Hindlimb muscle (tissue), 1 donor: ENCODE measurements at places on chromosomes 7 and 10. TPM values are rescaled to one million over a fixed set of nuclear protein-coding genes. Genes with fewer than 3 reads are reported as not detected.

The MRC1 gene
- 13.7 TPM for polyA plus RNA-seq

The PANK1 gene
- 16.0 TPM for polyA plus RNA-seq

The PLOD3 gene
- polyA plus RNA-seq: 48.7 TPM

The C7orf57 gene
- polyA plus RNA-seq: not detected

The AVL9 gene
- polyA plus RNA-seq: 13.2 TPM

GRCh38 chr7:117645481-117646165 is 165.8 kb downstream of the CFTR start:
- no peak for DNase-seq

DNA sequence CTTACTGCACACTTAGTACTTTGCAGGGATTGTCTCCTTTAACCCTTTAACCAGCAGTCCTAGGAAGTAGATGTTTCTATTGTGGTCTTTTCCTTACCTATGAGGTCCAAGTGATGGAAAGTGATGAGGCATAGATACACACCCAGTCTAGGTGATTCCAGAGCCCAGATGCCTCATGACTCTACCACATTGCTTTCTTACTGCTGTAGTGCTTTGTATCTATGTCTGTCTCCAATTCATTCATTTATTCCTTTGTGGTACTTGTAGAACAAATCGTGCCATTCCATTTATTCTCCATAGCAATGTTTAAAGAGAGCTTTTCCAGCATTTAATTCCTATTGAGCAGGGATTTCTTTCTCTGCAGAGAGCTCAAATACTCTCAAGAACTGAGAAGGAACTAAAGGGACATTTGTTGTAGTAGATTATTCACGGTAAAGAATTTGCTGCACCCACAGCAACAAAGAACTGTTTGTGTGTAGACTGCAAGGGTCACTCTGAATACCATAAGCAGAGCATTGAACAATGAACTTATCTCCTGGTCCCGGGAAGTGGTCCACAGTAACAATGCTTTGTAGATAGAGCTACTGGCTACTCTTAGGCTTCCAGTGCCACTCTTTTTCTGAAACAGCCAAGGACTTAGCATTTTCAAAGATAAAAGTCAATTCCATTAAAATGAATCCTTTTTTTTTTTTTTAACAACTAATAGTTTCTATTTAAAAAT is 337.0 kb downstream of the PTEN start:
- no peak for DNase-seq

DNA sequence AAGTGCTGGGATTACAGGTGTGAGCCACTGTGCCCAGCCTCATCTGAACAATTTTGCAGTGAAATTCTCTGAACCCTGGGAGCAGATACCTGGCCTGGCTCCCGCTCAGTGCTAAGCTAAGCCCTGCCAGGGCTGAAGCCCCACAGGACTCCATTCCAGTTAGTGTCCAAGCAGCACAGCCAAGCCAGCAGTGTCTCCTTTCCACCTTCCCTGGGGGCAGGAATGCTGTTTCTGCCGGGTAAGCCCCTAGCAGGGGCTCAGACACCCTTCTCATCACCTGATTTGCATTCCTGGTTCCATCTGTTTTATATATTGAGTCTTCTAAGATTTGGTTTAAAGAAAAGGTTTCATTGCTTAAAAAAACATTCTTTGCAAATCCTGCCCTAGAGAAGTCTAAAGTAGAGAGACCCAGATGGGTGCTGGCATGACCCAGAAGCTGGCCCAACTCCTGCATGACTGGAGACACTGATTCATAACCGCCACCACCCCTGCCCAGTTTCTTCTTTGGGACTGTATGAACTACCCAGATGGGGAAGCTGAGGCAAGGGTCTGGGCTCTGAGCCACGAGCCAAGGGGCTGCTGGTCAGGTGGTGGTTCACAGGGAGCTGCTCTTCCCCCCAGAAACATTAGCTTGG is 14.0 kb downstream of the SLC13A4 start:
- no peak for DNase-seq

GRCh38 chr10:104291439-104291951 is 22.5 kb downstream of the GSTO2 start:
- DNase-seq: peak; percentile 92

DNA sequence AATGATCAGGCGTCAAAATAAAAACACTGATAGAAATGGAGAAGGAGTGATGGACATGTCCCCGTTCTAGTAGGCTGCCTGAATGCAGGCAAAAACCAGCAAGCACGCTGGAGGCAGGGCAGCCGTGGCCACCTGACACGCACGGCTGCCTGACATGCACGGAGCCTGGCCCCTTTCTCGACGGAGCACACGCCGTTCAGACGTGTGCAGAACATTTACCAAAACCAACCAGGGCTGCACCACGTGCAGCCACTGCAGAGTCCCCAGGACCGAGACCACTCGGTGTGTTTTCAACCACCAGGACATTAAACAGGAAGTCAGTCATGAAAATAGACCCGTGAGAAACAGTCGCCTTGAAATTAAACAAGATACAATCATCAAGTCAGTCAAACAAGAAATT is 61.9 kb upstream of the NKX6-2 start:
- DNase-seq: no peak

- no peak for DNase-seq
These were observed 27.8 kb upstream of the EBLN1 start for GRCh38 chr10:22245567-22245966.

DNA sequence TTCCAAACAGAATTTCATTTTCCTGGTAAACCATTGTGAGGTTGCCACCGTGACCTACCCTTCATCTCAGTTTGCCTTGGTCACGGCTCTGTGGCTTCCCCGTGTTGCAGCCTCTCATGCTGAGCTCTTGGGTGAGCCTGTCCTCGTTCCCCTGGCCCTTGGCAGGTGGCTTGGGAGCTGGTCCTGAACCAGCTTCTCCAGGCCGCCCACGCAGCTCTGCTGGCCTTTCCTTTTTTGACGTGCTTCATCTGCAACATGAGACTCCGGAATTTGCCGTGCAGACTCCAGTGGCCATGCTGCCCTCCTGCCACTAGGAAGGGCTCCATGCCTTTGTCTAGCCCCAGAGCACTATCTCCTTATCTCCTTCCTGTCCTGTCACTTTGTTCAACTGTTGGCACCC is 93.0 kb upstream of the NPS start:
- no peak for DNase-seq

DNA sequence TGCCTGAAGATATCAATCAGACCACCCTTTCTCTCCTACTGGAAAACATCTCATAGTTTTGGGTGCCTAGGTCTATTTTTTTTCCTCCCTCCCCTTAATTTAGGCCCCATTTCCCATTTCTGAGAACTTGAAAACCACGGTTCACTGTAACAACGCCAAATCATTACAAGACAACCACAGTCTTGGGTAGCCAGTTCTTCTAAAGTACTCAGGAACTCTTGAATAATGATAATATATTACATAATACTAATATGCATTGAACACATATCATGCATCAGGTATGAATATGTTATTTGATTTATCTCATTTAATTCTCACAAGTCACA is 185.1 kb upstream of the ADO start:
- DNase-seq: no peak

DNA sequence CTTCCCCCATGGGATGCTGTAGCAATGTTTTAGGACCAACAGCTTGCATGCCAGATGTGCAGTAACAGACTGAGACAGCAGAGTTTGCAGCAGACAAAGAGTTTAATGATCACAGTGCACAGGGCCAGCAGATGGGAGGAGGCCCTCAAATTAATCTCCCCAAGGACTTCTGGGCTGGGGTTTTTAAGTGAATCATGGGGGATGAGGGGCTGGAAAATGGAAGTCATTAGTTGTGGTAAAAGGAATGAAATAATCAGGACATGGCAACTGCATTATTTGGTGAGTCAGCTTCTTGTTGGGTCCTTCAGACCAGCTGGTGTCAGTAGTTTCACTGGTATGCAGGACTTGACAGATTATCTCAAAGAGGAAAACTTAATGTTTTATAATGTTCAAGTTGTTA is 12.6 kb upstream of the NRBF2 start:
- no peak for DNase-seq

GRCh38 chr10:1059902-1060301 is 3.7 kb downstream of the WDR37 start:
- DNase-seq: no peak

DNA sequence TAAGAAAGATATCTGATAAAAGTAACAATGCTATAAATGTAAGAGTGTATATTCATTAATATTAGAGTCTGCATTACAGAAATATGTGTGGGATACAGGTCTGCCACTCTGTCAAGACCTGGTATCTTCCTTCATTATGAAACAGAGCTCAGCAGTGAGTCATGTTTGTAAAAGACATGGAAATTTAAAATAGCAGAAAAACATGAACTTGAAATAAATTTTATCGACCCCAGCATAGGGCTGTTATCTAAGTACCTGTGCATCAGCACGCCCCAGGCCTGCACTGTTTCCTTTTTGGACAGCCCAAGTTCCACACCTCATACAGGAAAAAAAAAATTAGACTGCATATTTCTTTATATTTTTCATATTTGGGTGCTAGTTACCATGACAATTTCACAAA is 58.0 kb upstream of the ZPBP start:
- no peak for DNase-seq

- DNase-seq: no peak
These were observed 432 bp upstream of the CAMK2B start for GRCh38 chr7:44325811-44326241.

DNA sequence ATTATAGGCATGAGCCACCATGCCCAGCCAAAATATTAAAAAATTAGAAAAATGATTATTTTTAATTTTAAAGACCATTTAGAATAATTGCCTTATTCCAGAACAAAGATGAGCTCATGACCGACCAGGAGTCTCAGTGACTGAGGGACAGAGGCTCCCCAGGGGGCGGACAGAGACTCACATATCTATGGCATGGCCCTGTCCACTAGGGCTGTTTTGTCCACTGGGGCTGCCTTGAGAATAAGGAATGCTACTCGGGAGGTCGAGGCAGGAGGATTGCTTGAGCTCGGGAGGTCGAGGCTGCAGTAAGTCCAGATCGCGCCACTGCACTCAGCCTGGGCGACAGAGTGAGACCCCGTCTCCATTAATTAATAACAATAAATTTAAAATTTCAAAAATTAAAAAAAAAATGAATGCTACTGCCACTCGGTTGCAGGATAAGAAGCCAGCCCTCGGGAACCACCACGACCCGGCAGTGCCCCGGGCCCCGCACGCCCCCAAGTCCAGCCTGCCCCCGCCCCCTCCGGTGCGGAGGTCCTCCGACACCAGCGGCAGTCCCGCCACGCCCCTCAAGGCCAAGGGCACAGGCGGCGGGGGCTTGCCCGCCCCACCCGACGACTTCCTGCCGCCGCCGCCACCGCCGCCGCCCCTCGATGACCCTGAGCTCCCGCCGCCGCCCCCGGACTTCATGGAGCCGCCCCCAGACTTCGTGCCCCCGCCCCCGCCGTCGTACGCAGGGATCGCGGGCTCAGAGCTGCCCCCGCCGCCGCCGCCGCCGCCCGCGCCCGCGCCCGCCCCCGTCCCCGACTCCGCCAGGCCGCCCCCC is 128.6 kb downstream of the APBB1IP start:
- no peak for DNase-seq

DNA sequence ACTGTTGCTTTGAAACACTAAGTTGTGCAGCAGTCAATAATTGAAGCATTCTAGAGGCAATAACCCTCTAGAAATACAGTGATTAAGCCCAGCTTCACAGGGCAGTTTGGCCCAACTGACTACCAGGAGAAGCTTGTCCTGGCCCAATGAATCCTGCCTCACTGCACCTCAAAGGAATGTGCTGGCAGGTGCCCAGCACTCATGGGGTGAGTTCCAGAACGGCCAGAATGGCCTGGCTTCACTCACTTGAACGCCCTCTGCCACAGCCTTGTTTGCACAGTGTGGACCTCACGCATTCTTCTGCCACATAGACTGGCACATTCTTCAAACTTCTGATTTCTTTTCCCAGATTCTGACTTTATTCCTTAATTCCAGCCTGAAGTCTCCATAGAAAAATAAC is 6.6 kb upstream of the ITIH2 start:
- no peak for DNase-seq
